MV-4-11 (cell line): ENCODE measurements at places on chromosomes 16 and 17.

DNA sequence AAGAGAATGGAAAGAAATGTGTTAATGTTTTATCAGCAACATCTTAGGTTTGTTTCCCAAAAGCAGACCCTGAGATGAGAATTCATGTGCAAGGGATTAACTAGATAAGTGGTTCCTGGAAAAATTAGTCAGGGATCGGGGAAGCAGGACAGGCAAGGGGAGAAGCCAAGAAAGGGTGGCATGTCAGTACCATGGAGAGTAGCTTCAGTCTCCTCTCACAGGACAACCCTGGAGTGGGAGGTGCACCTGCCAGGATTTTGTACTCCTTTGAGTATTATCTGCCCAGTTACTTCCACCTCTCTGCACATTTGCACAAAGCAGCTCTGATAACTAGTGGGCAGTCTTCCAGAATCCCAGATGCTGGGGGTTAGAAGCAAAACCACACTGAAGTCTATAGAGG is 117.0 kb downstream of the RGS9 start:
- DNase-seq, result no peak

DNA sequence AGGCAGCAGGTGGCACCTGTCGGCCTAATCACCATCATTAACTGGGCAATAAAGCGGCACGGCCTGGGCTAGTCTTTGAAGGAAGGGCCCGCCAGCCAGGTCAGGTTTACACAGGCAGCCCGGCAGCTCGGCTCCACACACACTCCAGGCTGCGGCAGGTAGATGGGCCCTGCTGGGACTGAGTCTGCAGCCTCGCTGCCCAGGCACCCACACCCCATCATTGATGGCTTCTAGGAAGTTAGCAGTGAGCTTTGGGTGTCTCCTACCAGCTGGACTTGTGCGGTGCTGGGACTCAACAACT is 6.8 kb upstream of the FOXN1 start:
- DNase-seq, result no peak

- no peak for DNase-seq
Measured at GRCh38 chr17:66983414-66984021, 19.0 kb downstream of the CACNG4 start.

- peak; percentile 6 for DNase-seq
Measured at GRCh38 chr17:66507103-66507923, 204.9 kb downstream of the PRKCA start.

GRCh38 chr16:11296706-11297491 is 15.8 kb upstream of the PRM1 start:
- no peak for DNase-seq

GRCh38 chr17:27384261-27384701 is 72.0 kb upstream of the KSR1 start:
- DNase-seq, result no peak

- DNase-seq, result no peak
Measured at GRCh38 chr16:61836804-61837393, 199.3 kb downstream of the CDH8 start.

- no peak for DNase-seq
Measured at GRCh38 chr16:89805136-89805905, 11.1 kb downstream of the FANCA start.

DNA sequence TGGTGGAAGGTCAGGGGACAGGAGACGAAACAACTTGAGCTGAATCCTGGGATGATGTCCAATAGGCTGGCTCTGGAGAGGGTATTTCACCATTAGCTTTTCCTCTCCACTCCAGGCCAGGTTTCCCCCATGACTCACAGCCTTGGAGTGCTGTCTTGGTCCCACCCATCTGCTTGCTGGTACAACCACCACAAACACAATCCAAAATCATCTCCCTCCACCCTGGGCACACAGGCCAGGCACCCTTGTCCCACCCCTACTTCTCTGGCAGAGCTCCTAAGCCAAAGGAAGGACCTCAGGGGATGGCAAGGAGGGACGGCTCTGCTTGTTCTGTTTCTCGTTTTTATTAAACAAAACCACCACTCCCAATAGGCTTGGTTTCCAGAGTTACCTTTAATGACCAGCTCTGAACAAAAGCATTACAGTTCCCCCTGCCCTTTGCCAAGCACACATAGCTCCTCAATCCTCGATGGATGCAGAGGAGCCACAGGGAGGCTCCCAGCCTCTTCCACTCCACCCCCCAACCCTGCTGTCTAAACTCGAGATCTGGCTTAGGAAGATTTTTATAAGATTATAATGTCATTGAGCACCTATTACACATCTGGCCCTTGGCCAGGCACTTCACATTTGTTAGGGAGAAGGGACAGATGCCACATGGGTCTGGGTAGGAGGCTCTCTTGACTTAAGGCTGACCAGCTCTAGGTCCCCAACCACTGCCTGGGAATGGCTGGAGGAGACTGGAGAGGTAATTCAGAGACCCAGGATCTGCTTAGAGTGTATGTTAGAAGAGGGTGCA is 13.3 kb downstream of the CAVIN1 start:
- DNase-seq, result no peak
